Mesenchymal stem cell (in vitro differentiated cells and primary cell): ENCODE measurements at places on chromosomes 6 and 20.
A peak's percentile ranks its signal among the peaks of the same experiment; 100 is the strongest.

DNA sequence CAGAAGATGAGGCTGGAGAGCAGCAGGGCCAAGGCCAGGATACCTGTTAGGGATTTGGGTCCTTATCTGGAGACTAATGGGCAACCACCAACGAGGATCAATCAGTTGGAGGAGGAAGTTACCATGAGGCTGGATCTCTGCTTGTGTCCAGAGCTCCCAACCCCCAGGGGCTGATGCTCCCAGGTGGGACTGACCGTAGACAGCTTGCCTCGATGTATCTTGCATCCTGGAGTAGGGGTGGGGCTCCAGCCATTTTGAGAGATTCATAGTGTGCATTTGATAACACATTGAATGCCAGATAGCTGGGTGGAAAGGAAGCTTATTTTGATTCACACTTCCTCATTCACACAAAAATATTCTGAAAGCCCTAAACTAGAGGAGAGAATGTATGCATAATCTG, 4.6 kb upstream of the RFPL4B start:
- DNase-seq: no peak

DNA sequence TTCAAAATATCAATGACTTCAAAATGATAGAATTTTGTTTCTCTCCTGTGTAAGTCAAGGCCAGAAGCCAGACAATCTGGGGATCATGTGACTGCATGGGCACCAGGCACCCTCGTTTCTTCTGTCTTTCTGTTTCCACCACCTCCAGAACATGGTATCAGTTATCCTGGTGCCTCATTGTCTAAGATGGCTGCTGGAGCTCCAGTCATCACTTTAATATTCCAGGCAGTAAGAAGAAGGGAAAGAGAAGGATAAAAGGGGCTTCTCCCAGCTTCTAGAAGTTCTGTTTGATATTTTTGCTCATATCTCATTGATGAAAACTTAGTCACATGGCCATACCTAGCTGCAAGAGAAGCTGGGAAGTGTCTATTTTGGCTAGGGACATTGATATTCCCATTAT, 25.7 kb downstream of the ZNF341 start:
- no peak for DNase-seq

DNA sequence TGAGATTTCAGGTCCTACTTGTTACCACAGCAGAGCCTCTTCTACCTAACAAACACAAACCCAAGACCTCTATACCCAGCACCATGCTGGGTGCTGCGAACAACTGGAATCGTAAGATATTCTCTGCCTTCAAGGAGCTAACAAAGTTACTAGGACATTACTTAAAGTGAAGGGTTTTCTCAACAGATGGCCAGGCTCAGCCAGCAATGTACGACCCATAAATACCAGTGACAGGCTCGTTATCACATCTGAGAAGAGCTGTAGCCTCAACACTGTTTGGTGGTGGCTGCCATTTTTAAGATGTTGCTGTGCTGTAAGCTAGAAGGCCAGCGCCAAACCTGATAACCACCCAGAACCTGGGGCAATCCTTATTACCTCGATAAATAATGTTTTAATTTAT, 406.5 kb downstream of the KIF16B start:
- no peak for DNase-seq

- peak; percentile 58 for DNase-seq
Observed at GRCh38 chr6:75882734-75883133, 133.7 kb downstream of the MYO6 start.
